NCI-H2107 (cell line): ENCODE measurements at places on chromosomes 13 and 19.

DNA sequence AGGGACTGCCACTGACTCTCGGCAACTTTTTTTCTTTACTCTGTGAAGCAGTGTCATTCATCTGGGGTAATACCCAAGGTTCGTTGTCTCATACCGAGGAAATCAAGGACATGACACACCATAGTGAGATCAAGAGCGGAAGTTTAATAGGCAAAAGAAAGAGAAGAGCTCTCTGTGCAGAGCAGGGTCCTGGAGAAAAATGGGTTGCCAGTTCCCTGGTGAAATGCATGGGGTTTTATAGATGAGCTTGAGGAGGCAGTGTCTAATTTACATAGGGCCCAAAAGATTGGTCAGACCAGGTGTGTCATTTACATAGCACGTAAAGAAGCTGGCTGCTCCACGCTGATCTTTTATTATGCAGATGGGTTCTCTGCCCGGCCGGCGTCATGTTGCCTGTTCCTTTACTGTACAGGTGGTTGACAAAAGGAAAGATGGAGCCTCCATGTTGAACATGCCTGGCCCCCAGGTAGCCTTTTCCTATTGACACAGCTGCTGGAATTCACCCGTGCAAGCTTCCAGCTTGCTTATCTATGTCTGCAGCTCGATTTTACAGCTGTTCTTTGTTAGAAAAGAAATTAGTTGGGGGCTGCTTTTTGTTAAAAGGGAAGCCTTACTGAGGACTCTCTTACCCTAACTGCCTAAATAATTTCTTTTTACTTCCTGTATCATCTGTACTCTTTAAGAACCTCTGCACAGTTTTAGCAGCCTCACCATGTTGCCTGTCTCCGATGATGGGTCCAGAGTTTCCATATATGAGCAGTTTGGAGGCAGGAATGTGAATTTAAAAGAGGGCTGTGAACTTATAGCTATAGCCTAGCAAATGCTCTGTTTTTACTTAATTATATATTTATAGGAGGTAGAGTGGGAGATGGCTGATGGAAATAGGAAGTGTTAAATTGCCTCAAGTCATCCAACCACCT lies 98.0 kb upstream of the DIAPH3 start:
- DNase-seq: peak; percentile 68

GRCh38 chr13:113080901-113081521 lies 24.6 kb upstream of the F7 start:
- no peak for DNase-seq

DNA sequence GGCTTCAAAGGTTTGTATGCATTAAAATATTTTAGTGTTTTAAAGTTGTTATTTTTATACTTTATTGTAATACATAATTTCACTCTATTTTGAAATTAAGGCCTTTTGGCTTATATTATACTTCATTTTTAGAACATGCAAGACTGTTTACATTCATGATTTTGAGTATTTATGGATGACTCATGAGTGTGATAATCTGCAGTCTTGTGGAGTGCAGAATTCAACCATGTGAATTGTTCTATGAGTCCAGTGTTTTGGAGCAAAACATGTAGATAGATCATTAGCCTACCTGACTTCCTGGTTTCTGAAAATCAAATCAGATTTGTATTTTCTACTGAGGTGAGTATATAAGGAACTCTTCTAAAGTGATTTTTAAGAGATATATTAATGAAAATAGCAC lies 241.8 kb downstream of the PCCA start:
- no peak for DNase-seq

DNA sequence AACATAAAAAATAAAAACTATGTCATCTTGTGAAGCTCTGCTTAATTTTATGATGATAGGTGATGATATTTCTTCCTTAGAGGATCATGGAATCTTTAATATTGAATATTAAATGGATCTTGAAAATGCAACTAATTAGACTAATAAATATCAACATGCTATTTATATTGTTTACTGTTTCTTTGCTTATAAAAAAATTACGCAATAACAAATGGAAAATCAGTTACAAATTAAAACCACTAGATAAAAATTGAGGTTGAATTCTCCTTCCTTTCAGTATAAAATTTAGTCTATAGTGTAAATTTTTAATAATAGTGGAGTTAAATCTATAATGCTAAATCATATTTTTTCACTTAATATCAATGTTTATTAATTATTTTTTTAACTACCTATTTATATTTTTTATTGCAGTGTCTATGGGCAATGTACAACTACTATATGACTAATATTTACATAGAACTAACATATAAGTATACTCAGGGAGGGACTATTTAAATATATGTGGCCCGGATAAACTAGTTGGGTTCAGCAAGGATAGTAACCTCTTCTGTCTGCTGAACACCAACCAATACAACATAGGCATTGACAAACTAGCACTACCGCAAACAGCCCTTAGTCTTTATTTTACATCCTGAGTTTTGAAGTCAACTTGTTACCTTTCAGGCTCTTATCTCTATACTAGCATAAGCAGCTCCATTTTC lies 628.0 kb downstream of the EFNB2 start:
- no peak for DNase-seq

DNA sequence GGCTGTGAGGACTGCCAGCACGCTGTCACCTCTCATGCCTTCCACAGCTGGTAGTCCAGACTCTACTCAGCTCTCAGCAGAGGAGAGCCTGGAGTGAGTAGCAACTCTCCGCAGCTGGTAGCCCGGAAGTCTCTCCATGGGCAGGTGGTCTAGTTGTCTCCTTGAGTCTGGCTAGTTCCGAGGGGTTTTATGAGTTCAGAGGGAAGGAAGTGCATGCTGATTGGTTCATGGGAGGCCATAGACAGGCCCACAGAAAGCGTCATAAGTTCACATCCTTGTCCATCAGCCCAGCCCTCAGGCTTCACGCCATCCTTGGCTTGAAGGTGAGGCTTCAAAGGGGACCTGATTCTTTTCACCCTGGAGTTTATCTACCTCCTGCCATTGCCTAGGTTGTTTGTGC lies 2662.4 kb upstream of the PCDH20 start:
- DNase-seq: no peak

DNA sequence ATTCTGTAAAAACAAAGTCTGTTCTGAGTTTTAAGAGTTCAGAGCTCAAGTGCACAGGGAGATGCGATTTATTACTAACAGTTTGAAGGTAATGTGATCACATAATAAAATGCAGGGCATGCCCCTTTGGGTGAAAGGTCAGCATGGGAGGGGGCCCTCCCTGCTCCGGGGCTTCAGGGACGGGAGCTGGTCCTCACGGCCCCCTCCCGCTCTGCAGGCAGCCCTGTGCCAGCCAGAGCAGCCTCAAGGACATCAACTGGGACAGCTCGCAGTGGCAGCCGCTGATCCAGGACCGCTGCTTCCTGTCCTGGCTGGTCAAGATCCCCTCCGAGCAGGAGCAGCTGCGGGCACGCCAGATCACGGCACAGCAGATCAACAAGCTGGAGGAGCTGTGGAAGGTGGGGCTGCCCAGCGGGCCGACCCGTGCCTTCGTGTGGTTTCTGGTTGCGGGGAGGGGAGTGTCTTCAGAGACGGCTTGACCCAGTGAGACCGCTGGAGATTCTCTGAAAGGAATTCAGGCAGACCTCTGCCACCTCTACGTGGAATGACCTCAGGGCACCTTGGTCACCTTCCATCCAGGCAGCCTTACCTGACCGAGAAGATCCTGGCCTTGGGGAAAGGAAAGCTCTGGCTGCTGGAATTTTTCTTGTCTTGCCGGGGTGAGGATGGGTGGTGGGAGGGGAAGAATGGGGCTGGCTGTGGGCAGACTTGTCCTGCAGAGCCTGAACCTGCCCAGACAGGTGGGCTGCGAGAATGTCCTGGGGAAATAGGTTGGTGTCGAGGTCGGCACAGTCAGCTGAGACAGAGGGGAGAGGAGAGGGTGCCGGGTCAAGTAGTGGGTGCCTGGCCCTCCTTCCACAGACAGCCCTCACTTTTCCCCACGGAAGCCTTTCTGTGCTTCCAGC lies 19.0 kb downstream of the UPF1 start:
- DNase-seq: no peak

GRCh38 chr19:34155686-34156085 lies 16.6 kb upstream of the LSM14A start:
- DNase-seq: no peak

DNA sequence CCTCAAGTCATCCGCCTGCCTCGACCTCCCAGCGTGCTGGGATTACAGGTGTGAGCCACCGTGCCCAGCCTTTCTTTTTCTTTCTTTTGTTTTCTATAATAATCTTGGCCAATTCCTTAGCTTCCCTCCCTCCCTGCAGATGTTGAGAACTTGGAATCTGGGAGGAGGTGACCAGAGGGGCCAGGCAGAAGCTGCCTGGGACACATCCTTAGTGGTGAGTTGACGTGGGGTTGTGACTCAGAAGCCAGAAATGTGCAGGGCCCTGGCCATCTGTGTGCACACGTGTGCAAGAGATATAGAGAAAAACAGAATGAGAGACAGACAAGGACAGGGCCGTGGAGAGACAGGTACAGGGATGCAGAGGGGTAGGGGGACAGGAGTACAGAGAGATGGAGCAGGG lies 154.3 kb downstream of the SIPA1L3 start:
- no peak for DNase-seq

- DNase-seq: no peak
Measured at GRCh38 chr13:83819611-83820010, 62.7 kb downstream of the SLITRK1 start.

DNA sequence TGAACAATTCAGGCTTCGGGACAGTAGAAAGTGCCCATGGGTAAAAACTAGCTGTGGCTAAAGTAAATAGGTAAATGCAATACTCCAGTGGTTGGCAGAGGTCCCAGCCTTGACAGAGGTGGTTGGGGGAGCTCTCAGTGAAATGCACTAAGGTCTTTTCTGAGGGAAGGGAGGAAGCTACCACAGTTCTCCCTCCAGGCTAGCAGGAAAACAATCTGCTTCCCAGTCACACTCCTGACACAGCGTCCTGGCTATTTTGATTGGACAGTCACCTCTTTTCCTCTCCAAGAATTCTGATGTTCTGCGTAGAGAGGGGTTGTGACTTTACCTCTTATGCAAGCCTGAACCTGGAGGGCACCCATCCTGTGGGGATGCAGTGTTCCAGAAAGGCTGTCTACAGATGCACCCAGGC lies 128.7 kb downstream of the CYSLTR2 start:
- no peak for DNase-seq

GRCh38 chr13:51777921-51778320 lies 26.0 kb downstream of the DHRS12 start:
- DNase-seq: no peak

DNA sequence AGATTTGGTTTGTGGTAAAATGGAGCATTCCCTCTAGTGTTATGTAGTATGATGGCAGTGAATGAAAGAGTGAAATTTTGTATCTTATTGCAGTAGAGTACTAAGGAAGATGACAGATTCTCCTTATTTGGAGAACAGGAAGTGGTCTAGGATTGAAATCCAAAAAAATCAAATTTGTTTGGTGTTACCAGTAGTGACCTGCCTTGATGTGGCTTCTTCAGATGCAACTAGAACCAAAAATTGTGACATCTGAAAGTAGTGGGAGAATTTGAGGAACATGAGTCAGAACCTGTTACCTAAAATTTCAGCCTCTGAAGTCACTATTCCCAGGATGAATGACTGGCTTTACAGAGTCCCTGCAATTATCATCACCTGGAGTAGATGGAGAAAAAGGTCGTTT lies 165.9 kb downstream of the KLF5 start:
- DNase-seq: no peak

DNA sequence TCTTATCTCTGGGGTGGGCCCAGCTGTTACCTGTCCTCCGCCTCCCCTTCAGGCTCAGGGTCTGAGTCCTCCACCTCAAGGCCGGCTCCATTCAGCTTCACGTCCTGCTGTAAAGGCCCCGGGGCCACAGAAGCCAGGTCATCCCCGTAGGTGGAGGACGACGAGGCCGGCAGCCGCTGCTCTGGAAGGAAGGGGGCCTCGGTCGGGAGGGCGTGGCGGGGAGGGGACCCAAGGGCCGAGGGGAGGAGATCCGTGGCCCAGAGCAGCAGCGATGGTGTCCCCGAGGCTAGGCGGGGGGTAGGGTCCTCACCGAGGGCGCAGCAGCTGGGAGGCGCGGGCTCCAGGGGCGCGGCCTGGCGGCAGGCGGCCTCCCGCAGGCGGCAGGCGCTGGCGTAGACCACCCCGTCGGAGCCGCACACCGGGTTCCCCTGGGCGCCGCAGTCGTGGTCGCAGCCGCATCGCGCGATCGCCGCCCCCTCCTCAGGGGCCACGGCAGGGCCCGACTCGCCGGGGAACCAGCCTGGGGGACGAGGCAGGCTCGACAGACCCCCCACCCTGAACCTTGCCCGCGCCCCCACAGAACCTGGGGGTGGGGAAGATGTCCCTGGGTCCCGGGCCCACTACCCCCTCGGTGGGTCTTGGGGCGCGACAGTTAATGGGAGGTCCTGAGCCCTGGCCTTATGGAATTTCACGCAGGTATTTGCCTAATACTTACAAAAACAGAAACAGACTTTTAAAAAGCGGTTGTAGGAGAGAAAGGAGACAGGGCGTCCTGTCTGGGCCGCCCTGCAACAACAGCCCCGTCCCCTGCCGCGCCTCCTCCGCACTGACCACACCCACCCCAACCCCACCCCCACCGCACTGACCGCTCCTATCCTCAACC lies 7.6 kb downstream of the F2RL3 start:
- DNase-seq: no peak

- DNase-seq: no peak
Measured at GRCh38 chr13:71054358-71054757, 812.6 kb downstream of the DACH1 start.

- DNase-seq: no peak
Measured at GRCh38 chr19:32067685-32068084, 277.7 kb upstream of the ZNF507 start.

DNA sequence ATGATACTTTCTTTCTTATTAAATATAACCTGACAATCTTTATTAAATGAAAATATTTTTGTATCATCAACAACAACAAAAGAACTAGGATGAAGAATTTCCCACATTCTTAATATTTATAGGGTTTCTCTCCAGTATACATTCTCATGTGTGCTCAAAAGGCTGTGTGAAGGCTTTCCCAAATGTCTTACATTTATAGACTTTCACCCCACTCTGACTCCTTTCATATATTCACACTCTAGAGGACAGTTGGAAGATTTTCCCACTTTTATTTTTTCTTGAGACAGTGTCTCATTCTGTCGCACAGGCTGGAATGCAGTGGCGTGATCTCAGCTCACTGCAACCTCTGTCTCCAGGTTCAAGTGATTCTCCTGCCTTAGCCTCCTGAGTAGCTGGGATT lies 22.4 kb downstream of the ZNF14 start:
- DNase-seq: no peak

GRCh38 chr13:42110410-42111155 lies 62.1 kb downstream of the DGKH start:
- peak; percentile 9 for DNase-seq

DNA sequence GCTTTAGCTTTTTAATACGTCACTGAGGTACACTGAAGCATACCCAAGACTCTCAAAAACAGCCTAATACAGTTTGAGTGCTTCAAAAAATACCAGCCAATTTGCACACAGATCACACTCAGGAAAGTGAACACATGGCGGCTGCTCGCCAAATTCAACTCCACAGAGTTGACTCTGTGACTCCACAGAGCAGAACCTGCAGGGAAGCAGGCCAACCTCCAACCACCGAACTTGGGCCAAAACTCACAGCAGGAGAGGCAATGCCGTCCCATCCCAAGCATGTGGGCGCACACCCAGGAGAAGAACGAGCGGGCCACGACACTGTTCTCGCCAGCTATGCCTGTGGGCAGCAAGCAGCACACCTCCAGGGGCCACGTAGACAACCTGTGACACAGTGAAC lies 21.1 kb downstream of the ELL start:
- no peak for DNase-seq
